ENCODE measurements at places on chromosomes 3 and 15.

DNA sequence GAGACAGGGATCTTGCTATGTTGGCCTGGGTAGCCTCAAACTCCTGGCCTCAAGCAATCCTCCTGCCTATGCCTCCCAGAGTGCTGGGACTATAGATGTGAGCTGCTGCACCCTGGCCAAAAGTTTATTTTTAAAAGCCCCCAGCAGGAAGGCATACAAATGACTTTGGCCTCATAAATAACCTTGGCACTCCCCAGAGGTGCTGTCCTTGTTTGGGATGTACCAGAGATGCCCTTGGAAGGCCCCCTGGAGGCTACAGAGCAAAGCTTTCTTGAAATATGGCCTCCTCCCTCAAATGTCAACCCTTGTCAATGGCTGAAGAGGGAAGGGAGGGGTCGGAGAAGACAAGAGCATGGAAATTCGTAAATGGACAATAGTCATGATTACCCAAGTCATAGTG, 14.0 kb upstream of the RTP3 start:
- DNase-seq: no peak

DNA sequence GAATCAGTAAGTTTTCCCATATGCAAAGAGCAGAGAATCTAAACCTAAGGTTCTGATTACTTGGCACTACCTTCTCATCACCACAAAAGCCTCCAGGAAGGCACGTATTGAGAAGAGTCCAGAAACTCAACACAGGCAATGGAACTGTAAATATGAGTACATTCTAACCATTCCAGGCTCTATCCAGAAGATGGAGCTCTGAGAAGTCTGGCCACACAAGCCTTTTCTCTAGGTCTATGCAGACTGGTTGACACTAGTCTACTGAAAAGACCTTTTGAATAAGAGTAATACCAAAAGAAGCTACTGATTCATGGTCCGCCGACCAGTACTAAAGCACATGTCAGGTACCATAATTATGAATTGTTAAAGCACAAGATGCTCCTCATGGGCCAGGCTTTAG, 12.2 kb upstream of the NCKIPSD start:
- DNase-seq: no peak

- no peak for DNase-seq
Observed at GRCh38 chr3:66037986-66038369, 740 bp downstream of the MAGI1 start.

GRCh38 chr3:48178072-48178471, 10.1 kb downstream of the CDC25A start:
- no peak for DNase-seq

DNA sequence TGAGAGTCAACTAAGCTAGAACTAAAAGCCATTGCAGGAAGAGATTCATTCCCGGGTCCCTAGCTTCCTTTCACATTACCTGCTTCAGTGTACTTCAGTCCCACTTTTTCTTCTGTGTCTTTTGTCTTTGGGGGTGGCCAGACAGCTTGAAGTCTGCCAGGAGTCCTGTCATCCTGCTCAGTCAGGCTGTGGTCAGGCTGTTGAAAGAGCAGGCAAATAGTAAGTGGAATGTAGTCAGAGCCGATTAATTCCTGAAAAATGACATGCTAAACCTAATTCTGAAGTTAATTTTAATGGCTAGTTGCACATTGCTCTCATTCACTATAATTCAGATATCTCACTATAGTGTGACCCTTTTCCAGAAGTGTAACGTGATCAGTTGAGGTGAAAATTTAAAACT, 129.6 kb downstream of the FMN1 start:
- peak; percentile 5 for DNase-seq

DNA sequence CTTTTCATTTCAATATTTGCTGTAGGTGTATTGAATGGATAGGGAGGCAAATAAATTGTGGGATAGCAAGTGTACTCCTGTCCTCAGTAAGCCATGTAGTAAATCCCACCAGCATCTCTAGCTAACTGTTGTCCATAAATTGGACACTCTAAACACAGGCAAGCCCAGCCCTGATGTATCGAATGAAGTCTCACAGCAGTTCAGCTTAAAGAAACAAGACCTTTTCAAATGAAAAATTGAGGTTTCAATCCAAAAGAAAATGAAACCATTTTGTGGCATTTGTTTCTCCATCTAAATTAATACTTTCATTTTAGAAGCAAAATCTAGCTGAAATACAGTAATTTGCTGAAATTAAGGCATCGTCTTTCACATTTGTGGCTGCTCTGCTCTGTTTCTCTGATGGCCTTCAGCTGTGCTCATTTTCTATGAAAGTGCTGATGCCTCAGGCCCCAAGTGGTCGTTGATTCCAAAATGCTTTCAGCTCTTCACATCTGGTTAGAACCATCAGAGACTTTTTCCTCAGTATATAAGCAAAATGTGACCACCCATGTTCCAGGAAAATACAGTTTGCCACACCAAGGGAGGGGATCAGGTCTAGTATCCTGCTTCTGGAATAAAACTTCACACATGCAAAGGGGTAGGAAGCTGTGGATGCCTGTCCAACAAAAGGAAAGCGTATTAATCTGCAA, 245.0 kb downstream of the ZMAT3 start:
- no peak for DNase-seq

GRCh38 chr3:42451116-42451515, 40.7 kb upstream of the LYZL4 start:
- no peak for DNase-seq

GRCh38 chr3:32831791-32832190, 14.0 kb downstream of the TRIM71 start:
- no peak for DNase-seq

GRCh38 chr3:161093895-161094294, 11.3 kb downstream of the B3GALNT1 start:
- no peak for DNase-seq

GRCh38 chr15:91941871-91942658, 88.6 kb downstream of the SLCO3A1 start:
- DNase-seq: no peak
